ENCODE measurements at places on chromosomes 1 and 21. TPM values are rescaled to one million over a fixed set of nuclear protein-coding genes. Genes with fewer than 3 reads are reported as not detected.

The OR2AK2 gene
- total RNA-seq: not detected

The GBP6 gene
- total RNA-seq: not detected

The AMPD1 gene
- total RNA-seq: 0.23 TPM

The FCGR2B gene
- 5.7 TPM for total RNA-seq

The ELF3 gene
- 191 TPM for total RNA-seq

The TLCD4 gene
- 7.6 TPM for total RNA-seq

The HAPLN2 gene
- 10.2 TPM for total RNA-seq

GRCh38 chr1:108584428-108584856 lies 24.5 kb downstream of the EEIG2 start:
- H3K27ac ChIP-seq: no peak overlapping the region
- no peak overlapping the region for H3K4me3 ChIP-seq
- no peaks in the 10 kb centered on the region for H3K36me3 ChIP-seq
- H3K4me1 ChIP-seq: no peaks in the 10 kb centered on the region
- no peaks in the 10 kb centered on the region for H3K27me3 ChIP-seq

- H3K27me3 ChIP-seq: no peaks in the 10 kb centered on the region
- H3K36me3 ChIP-seq: no peaks in the 10 kb centered on the region
- no peak overlapping the region for H3K27ac ChIP-seq
- no peaks in the 10 kb centered on the region for H3K4me1 ChIP-seq
Observed at GRCh38 chr1:202825748-202826147, 15.0 kb downstream of the PCAT6 start.

GRCh38 chr1:192363177-192363576 lies 46.4 kb downstream of the RGS21 start:
- no peaks in the 10 kb centered on the region for H3K36me3 ChIP-seq
- DNase-seq: no peak
- no peak overlapping the region for H3K4me3 ChIP-seq
- no peaks in the 10 kb centered on the region for H3K27me3 ChIP-seq

DNA sequence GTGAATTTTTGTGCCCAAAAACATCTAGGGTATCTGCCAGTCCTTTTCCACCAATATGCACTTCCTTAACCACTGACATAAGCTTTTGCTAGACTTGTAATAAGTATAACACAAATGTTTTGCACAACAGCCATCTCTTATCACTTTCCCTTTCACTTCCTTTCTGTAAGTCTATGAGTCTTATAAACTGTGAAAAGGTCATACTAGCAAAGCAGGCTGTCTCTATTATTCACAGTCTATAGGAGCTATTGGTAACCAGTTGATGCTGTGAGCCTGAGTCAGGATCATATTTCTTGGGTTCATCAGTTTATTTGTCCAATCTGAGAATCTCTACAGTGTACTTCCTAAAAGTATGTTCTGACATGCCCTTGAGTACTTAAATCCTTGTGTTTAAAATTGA lies 172.6 kb downstream of the CHRM3 start:
- H3K36me3 ChIP-seq: no peaks in the 10 kb centered on the region
- H3K27me3 ChIP-seq: no peaks in the 10 kb centered on the region
- no peak overlapping the region for H3K4me3 ChIP-seq
- no peak for DNase-seq
- no peak overlapping the region for H3K27ac ChIP-seq
- no peaks in the 10 kb centered on the region for H3K4me1 ChIP-seq

- no peak for DNase-seq
- no peak overlapping the region for H3K27ac ChIP-seq
- H3K4me3 ChIP-seq: no peak overlapping the region
- no peaks in the 10 kb centered on the region for H3K4me1 ChIP-seq
- H3K27me3 ChIP-seq: no peaks in the 10 kb centered on the region
Observed at GRCh38 chr1:92404661-92405060, 82.1 kb downstream of the GFI1 start.

- no peaks in the 10 kb centered on the region for H3K4me1 ChIP-seq
- DNase-seq: no peak
- H3K4me3 ChIP-seq: no peak within 1 kb of the TSS
- H3K36me3 ChIP-seq: no peaks in the 10 kb centered on the region
Observed at GRCh38 chr1:228207851-228208821, at the start of gene OBSCN. OBSCN (plus strand) TSS chr1:228208044; CDS start chr1:228211784, 3,740 bp downstream.

- peak overlapping the region; percentile 74 for H3K27ac ChIP-seq
- H3K36me3 ChIP-seq: no peaks in the 10 kb centered on the region
- H3K4me1 ChIP-seq: no peaks in the 10 kb centered on the region
- peak overlapping the region; percentile 59 for H3K4me3 ChIP-seq
Observed at GRCh38 chr1:178541829-178542553, 29.1 kb downstream of the TEX35 start.

DNA sequence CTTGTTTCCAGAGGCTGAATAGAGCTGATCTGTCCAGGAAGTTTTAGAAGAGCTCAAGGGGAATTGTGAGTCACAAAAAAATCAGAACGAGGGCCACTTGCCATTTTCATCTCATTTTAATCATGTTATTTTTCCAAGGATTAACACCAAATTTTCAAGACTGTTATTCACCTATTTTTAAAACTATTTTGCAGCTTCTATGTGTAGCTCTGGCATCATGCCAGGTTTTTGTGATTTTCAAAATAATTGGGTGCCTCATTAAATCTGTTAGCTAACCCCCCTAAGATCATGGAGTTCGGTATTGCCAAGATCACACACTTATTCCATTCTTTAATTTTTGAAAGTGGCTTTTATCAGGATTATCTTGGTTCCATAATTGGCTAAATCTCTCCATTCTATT lies 90.9 kb downstream of the RGS7 start:
- no peaks in the 10 kb centered on the region for H3K36me3 ChIP-seq
- no peaks in the 10 kb centered on the region for H3K4me1 ChIP-seq
- no peak overlapping the region for H3K4me3 ChIP-seq

DNA sequence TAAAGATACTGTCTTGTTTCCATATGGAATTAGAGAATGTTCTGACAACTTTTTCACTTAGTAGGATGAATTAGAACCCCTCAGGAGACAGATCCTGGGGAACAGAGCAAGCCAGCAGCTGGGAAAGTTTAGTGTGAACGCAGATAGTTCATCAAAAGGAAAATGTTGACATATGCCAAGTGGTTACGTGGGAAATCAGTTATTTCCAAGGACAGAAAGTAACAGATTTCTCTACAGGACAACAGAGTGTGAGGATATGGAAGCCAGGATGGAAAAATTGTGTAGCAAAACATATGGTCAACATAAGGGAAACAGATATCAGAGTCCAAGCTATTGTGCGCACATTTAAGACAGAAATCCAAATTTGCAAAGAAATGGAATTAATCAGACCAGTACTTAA lies 419.5 kb downstream of the LRRIQ3 start:
- no peak overlapping the region for H3K27ac ChIP-seq
- no peaks in the 10 kb centered on the region for H3K4me1 ChIP-seq
- H3K36me3 ChIP-seq: no peaks in the 10 kb centered on the region
- DNase-seq: no peak

DNA sequence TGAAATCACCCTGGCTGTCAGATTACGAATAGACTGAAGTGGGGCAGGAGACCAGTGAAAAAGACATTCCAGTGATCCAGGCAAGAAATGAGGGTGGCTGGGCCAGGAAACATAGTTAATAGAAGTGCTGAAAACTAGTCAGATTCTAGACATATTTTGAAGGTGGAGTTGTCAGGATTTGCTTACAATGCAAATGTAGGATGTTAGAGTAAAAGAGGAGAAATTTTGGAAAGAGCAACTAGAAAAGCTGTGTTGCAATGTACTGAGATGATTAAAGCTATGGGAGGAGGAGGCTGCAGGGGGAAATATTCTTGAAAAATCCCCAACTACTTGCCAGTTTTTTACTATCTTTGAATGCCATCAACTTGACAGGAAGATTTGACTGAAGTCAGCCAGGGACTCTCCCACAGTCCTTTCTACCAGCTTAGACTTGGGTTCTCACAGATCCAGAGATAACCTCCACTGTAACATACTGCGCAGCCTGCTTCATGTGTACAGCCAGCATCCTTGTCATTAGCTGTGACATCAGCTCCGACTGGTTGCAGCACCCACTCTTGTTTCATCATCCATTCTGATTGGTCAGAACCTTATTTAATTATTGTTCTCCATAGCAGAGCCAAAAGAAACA lies 109.7 kb downstream of the TSEN15 start:
- H3K27me3 ChIP-seq: no peaks in the 10 kb centered on the region
- H3K36me3 ChIP-seq: no peaks in the 10 kb centered on the region
- H3K4me1 ChIP-seq: no peaks in the 10 kb centered on the region
- H3K27ac ChIP-seq: no peak overlapping the region
- no peak for DNase-seq

DNA sequence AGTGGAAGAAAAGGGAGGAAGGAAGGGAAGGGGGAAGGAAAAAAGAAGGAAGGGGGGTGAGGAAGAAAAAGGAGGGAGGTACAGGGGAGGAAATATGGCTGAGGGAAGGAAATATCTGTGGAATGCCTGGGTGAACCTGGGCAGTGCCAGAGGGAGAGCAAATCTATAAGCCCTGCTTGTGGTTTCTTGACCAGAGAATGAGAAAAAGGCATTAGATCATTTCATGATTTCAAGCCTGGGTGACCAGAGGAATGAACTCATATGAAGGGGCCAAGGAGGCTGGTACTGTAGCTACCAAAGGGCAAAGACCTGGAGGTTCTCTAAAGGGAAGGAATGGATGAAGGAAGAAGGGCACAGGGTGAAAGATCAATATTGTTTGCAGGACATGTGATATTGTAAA lies 31.4 kb downstream of the GNG12 start:
- H3K27ac ChIP-seq: no peak overlapping the region
- no peaks in the 10 kb centered on the region for H3K36me3 ChIP-seq
- no peaks in the 10 kb centered on the region for H3K4me1 ChIP-seq
- no peaks in the 10 kb centered on the region for H3K27me3 ChIP-seq
- H3K4me3 ChIP-seq: no peak overlapping the region

DNA sequence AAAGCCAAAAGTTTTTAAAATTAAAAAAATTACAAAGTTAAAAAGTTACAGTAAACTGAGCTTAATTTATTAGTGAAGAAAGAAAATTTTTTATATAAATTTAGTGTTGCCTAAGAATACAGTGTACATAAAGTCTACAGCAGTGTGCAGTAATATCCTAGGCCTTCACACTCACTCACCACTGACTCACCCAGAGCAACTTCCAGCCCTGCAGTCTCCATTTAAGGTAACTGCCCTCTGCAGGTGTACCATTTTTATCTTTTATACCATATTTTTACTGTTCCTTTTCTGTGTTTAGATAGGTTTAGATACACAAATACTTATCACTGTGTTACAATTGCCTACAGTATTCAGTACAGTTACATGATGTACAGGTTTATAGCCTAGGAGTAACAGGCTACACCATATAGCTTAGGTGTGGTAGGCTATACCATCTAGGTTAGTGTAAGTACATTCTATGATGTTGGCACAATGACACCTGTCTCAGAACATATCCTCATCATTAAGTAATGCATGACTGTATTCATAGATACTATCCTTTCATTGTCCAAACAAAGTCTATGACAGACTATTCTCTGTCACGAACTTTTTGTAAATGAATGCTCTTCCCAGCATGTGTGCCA lies 78.6 kb upstream of the PBX1 start:
- no peaks in the 10 kb centered on the region for H3K4me1 ChIP-seq
- H3K36me3 ChIP-seq: no peaks in the 10 kb centered on the region
- H3K27me3 ChIP-seq: no peaks in the 10 kb centered on the region
- no peak overlapping the region for H3K4me3 ChIP-seq
- DNase-seq: no peak

DNA sequence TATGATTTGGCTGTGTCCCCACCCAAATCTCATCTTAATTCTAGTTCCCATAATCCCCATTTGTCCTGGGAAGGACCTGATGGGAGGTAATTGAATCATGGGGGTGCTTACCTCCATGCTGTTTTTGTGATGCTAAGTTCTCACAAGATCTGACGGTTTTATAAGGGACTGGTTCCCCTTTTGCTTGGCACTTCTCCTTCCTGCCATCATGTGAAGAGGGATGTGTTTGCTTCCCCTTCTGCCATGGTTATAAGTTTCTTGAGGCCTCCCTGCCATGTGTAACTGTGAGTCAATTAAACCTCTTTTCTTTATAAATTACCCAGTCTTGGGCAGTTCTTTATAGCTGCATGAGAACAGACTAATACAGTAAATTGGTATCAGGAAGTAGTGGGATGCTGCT lies 114.1 kb downstream of the ZNF648 start:
- no peak overlapping the region for H3K4me3 ChIP-seq
- no peaks in the 10 kb centered on the region for H3K27me3 ChIP-seq
- DNase-seq: no peak
- H3K4me1 ChIP-seq: no peaks in the 10 kb centered on the region

GRCh38 chr1:82086739-82087138 lies 286.0 kb downstream of the ADGRL2 start:
- H3K4me3 ChIP-seq: no peak overlapping the region
- no peaks in the 10 kb centered on the region for H3K36me3 ChIP-seq
- no peak overlapping the region for H3K27ac ChIP-seq
- DNase-seq: no peak

DNA sequence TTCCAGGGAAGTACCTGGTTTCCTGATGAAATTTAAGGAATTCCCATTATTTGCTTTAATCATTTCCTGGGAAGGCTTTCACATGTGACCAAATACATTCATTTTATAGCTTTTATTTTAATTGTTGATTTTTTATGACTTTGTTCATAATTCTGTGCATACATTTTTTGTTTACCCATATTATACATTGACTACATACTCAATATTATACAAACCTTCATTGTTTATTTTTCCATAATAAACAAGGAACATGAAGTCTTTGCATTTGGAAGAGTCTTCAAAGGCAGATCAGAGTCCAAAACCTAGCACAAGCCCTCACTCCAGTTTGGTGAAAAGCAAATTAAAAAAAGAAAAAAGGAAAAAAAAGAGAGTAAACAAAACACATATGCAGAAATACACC lies 218.3 kb upstream of the NRIP1 start:
- no peaks in the 10 kb centered on the region for H3K4me1 ChIP-seq
- no peak overlapping the region for H3K27ac ChIP-seq
- no peaks in the 10 kb centered on the region for H3K36me3 ChIP-seq

DNA sequence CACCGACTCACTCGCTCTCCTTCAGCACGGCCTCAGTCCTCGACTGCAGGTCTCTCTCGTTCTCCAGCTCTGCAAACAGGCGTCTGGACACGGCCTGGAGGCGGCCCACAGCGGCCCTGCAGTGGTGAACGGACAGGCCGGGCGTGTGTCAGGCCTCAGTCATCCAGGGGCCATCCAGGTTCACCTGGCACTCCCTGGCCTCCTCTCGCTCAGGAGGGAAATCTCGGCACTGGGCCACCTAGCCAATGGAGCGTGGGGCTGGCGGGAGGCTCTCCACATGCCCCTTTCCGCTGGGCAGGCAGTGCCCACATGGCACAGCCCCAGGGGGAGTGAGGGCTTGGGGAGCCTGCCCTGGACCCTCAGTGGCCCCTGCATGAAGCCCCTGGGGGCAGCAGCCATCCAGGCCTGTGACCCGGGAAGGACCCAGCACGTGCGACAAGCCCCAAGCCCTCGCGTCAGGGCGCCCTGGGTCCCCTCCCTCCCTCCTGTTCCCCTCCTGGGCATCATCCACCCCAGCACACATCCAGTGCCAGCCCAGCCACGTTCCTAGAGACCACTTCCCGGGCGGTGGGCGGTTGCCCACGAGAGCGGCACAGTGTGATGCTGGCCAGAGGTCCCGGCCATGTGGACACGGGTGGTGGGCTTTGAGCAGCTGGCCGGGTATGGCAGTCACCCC lies 18.1 kb downstream of the CFAP74 start:
- no peaks in the 10 kb centered on the region for H3K4me1 ChIP-seq
- H3K36me3 ChIP-seq: no peaks in the 10 kb centered on the region
- no peak overlapping the region for H3K4me3 ChIP-seq
- no peak overlapping the region for H3K27ac ChIP-seq

Data from prostate gland (tissue), 2 donors.